Liver (tissue), 10 donors: ENCODE measurements at places on chromosomes 1 and 21. TPM values are rescaled to one million over a fixed set of nuclear protein-coding genes. Genes with fewer than 3 reads are reported as not detected.

CD1B gene
- polyA plus RNA-seq, result not detected

TTC24 gene
- 0.10 TPM for polyA plus RNA-seq

C1QB gene
- 93.9 TPM for polyA plus RNA-seq

DNA sequence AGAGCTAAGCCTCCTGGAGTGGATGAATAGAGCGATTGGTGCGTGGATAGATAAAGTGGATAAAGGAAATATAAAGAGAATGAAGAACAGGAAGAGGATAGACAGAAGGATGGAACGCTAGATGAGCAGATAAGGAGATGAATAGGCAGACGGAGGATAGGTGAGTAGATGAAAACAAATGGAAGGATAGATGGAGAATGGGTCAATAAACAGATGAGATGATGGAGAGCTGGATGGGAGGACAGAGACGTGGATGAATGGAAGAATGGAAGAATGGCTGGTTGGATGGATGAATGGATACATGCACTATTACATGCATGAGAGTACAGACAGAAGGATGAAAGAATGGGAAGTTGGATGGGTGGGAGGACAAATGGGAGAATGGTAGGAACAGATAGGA, 35.2 kb upstream of the EDN2 start:
- H3K27ac ChIP-seq, result no peak overlapping the region
- H3K4me3 ChIP-seq, result no peak overlapping the region
- no peaks in the 10 kb centered on the region for H3K27me3 ChIP-seq
- no peaks in the 10 kb centered on the region for H3K36me3 ChIP-seq

NPHS2 gene
- polyA plus RNA-seq, result not detected

C1orf174 gene
- 10.4 TPM for polyA plus RNA-seq

- H3K4me1 ChIP-seq, result peaks cover 12% of the 10 kb centered on the region
- H3K27me3 ChIP-seq, result no peaks in the 10 kb centered on the region
- no peaks in the 10 kb centered on the region for H3K36me3 ChIP-seq
- no peak for DNase-seq
- H3K27ac ChIP-seq, result no peak overlapping the region
These were observed 5.1 kb downstream of the DNASE2B start for GRCh38 chr1:84403347-84403746.

DNA sequence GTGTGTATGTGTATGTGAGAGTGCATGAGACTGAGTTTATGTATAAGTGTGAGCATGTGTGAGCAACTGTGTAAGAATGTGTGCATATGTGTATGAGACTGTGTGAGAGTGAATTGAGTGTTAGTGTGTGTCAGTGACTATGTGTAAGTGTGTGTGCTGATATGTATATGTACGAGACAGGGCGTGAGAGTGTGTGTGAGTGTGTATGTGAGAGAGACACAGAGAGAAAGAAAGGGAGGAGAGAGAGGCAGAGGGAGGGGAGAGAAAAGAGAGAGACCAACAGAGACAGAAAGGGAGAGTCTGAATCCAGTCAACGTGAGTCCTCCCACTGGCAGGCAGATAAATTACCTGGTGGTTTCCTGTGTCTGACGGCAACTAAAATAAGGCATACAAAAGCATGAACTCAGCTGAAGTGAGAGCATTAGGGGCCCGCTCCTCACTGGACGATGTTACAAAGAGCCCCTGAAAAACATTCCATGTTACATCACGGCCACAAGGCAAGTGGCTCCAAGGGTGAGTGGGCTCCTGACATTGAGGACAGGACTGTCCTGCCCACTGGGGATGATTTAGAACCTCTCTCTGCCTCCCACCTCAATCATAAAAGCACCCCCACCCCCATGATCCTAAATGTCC, 66.6 kb upstream of the TIAM1 start:
- no peak overlapping the region for H3K4me3 ChIP-seq
- H3K36me3 ChIP-seq, result no peaks in the 10 kb centered on the region
- H3K27ac ChIP-seq, result no peak overlapping the region
- H3K4me1 ChIP-seq, result no peaks in the 10 kb centered on the region
